ENCODE measurements at places on chromosomes 11 and 22. TPM values are rescaled to one million over a fixed set of nuclear protein-coding genes. Genes with fewer than 3 reads are reported as not detected.

The RASD2 gene
- total RNA-seq = under 0.01 TPM

The KRTAP5-3 gene
- total RNA-seq = not detected

The SHANK3 gene
- total RNA-seq = 0.26 TPM

The TOLLIP gene
- total RNA-seq = 21.8 TPM

The PRG3 gene
- total RNA-seq = not detected

The PICALM gene
- total RNA-seq = 291 TPM

The MYO18B gene
- total RNA-seq = 0.17 TPM

The TH gene
- total RNA-seq = not detected
